Chondrocyte (in vitro differentiated cells): ENCODE measurements at places on chromosomes 12 and 14.
A peak's percentile ranks its signal among the peaks of the same experiment; 100 is the strongest.

DNA sequence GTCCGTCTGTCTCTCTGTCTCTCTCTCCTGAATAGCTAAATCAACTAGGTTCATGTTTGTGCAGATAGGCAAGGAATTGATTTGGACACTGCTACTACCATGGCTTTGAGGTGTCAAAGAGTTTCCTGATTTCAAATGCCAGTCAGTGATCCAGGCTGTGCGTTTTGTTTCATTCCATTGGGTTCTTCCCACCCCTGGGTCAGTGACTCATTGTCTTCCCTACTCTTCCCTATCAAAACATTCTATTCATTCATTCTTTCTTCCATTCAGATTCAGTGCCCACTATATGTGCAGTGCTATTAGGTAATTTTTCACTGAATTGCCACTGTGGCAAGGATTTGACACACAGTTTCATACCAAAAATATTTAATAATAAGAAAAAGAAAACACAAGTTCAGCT is 50.4 kb downstream of the RPH3A start:
- DNase-seq: no peak

GRCh38 chr14:93946541-93947090 is 19.5 kb downstream of the FAM181A start:
- DNase-seq: no peak

DNA sequence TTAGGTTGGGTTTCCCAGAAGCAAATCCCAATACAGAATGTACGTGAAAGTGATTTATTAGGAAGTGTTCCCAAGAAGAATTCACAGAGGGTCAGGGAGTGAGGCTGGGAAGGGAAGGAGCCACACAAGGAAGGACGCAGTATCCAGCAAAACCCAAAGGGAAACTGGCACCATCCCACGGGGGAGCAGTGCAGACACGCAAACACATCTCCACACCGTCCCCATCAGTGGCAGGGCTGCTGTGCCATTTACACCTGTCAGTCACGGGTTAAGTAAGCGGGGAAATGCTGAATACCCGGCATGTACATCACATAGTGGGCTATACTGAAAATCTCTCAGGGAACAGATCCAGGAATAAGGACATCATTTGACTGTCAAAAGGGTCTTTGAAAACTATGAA is 93.9 kb downstream of the SLC38A1 start:
- no peak for DNase-seq

- no peak for DNase-seq
These were observed 31.1 kb downstream of the FRS2 start for GRCh38 chr12:69501154-69501895.

DNA sequence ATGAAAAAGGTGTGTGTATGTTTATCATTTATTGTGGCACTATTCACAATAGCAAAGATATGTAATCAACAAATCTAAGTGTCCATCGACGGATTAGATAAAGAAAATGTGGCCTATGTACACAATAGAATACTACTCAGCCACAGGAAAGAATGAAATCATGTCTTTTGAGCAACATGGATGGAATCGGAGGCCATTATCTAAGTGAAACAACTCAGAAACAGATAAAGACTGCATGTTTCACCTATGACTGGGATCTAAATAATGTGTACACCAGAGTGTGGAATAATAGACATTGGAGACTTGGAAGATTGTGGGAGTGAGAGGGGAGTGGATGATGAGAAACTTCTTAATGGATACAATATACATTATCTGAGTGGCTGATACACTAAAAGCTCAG is 44.0 kb downstream of the CCER1 start:
- DNase-seq: no peak

- DNase-seq: no peak
These were observed 45.8 kb upstream of the POC1B start for GRCh38 chr12:89571491-89572195.

GRCh38 chr14:90987140-90987539 is 73.3 kb downstream of the RPS6KA5 start:
- no peak for DNase-seq

GRCh38 chr12:15446807-15447206 is 124.5 kb downstream of the PTPRO start:
- DNase-seq: no peak

DNA sequence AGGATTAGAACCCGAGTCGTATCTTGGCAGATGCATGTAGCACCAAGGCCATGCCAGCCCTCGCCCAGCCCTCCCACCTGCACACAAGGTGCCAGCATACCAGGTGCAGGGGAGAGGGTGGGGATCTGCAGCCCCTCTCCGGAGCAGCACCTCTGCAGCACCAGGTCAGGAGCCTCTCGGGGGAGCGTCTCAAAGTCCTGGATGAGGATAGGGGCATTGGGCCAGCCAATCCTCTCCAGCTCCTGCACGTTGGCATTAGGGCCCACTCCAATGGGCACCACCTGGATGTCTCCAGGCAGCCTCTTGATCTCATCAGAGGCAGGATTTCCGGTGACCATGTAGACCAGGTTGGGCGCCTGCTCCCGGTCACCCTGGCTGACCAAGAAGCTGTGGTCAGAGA is 73.2 kb upstream of the ANO2 start:
- no peak for DNase-seq

GRCh38 chr12:45257185-45257930 is 41.5 kb downstream of the ANO6 start:
- DNase-seq: no peak

- DNase-seq: no peak
These were observed 40.0 kb downstream of the GPR65 start for GRCh38 chr14:88044776-88045446.

DNA sequence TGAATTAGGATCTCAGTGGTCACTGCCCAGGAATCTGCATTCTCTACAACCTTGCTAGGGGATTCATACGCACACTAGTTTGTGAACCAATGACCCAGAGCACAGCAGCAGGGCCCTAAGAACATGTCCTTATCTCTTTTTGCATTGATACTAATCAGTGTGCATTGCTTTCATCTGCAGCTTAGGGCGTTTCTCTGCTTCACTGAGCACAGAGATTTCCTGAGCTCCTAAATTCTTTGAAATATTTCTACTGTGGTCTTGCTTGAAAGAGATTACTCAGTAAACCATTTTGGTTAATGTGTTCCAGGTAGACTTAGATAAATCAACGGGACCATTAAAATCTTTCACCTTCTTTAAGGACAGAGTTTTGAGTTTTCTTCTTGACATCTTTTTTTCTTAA is 351.3 kb upstream of the KITLG start:
- DNase-seq: no peak

DNA sequence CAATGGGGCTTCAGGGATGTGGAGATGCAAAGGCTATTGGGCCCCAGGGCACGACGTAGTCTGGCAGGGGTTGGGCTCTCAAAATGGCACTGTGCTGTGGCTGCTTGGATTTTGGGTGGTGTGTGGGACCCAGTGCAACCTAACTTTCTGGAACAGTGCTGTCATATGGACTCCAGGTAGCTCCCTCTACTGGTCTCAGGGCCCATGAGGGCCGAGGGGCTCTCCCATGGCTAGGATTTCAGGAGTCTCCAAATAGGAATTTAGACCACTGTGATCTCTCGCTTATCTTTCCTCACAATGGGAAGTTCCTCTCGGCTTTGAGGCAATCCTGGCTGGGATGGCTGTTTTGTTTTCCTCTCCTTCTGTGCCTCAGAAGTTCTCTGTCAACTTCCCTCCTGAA is 68.2 kb upstream of the MUCL1 start:
- DNase-seq: no peak

DNA sequence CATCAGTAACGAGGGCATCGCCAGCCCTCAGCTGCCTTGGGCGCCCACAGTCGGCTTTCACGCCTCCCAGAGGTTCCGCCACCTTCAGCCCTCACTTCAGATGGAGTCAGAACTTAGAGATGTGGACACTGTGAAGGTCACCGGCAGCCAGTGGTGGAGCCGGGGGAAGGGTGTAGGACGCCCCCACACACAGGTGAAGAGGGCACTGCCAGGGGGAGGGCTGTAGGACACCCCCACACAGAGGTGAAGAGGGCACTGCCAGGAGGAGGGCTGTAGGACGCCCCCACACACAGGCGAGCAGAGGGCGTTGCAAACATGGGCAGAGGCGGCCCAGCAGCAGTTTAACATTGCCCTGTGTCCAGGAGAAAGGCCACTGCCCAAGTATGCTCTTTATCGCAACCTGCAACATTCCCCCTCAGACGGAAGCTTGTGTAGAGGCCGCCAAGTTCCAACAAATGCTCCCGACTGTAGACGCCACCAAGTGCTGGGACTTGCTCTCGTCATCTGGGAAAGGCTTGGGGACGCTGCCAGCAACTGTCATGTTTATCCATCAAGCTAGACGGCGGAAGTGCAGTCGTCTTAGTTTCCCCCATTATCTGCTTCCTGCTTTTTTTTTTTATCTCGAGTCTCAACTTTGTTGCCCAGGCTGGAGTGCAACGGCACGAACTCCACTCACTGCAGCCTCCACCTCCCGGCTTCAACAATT is 4.9 kb upstream of the ANKLE2 start:
- DNase-seq: no peak

DNA sequence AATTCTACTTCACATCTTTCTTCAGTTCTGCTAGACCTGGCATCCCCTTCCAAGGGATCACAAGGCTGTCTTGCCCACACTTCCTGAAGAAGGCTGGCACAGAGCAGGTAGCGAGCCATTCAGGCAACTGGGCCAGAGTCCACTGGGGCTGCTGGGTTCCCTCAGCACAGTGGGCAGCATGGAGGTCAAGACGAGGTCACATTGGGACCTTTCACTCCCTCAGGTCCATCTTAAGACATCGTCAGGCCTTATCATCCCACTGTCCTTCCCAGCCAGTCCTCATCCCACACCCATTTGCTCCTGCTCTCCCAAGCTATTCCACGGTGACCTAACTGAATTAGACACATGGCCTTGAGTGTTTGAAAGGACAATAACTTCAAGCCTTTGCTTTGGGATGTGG is 143.1 kb upstream of the HIF1A start:
- no peak for DNase-seq

GRCh38 chr14:68968051-68968450 is 11.1 kb downstream of the ACTN1 start:
- peak; percentile 61 for DNase-seq

DNA sequence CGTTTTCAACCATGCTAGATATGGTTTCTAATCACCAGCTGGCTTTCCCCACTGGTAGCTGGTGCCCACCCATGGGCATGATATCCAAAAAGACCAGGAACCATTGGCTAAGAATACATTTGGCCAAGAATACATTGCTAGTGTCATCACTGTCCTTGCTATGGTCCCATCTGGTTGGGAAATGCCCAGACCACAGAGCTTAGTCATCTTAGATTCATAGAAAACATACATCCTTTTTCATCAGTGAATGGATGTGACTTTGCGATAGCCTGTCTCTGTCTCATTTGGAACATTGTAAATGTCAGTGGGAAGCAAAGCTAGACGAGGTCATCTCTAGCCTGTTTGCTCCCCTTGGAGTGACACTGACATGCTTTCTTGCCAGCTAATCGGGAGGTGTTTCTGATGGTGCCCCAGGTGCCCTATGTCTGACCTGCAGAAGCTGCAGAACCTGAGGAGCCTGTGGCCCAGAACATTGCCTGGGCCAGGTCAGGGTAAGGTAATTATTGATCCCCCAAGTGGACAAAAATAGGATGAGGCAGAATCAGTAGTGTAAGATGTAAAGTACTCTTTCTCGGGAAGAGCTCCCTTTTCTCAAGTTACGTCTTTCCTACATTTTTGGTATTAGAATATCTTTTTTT is 194.8 kb downstream of the SLC41A2 start:
- DNase-seq: no peak

GRCh38 chr12:98741556-98742265 is 96.6 kb downstream of the APAF1 start:
- no peak for DNase-seq

DNA sequence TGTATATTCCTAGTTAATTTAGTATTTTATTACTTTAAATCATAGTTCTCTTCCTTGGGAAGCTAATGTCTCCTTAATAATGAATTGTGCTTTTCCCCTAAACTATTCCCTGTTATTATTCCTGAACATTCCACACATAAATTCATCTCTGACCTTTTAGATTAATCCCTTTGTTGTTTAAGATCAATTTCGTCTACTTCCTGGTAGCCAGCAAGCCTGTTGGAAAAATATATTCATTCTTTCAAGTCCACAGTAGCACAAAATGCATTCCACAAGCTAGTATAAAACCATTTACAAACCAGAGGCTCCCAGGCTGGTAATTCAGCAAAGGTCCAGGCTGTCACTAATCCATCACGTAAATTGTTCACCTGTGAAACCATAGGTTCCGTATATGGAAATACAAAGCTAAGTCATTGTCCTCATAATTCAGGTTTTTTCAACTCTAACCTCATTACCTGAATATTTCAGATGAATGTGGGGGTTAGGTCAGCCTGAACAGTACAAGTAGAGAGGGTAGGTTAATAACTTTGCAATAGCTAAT is 232.7 kb downstream of the SEC23A start:
- no peak for DNase-seq

DNA sequence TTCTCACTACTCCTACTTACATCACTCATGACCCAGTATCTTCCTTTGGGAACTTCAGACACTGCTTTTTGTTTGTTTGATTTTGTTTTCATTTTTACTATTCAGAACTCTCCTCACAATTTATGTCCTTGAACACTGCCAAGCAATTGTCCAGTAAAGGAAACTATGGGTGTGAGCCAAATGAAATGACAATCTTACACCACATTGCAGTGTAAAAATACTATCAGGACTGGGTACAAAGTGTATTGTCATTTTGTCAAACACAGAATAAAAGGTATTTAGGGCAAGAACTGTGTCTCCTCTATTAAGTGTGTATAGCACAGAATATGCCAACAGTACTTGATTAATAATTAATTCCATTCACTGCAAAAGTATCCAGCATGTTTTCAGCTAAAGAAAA is 199.3 kb downstream of the ALG10B start:
- no peak for DNase-seq

DNA sequence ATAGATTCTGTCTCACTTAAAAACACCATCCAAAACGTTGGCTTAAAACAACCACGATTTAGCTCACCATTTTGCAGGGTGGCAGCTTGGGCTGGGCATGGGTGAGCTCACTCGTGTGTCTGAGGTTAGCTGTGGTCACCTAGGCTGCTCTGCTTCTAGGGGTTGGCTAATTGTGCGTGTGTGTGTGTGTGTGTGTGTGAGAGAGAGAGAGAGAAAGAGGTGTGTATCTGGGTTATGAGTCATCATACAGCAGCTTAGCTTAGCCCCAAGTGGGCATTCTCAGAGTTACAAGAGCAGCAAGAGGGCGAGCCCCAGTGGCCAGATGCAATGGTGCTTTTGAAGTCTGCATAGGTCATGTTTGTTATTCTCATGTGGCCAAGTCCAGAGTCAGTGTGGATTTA is 6.0 kb downstream of the FBXW8 start:
- DNase-seq: no peak

DNA sequence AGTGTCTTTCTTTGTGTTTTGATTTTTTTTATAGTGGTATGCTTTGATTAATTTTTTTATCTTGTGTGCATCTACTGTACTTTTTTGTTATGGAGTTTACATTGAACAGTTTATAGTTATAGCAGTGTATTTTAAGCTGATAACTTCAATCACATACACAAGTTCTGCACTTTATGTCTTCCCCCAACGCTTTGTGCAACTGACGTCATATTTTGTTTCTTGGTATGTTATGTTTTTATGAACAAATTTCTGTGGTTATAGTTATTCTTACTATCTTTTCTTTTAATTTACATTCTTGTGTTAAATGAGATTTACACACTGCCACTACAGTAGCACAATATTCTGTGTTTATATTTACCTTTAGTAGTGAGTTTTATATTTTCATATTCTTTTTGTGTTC is 197.1 kb downstream of the SNAPC1 start:
- DNase-seq: no peak

GRCh38 chr14:90839024-90839888 is 23.0 kb upstream of the TTC7B start:
- DNase-seq: no peak

- DNase-seq: no peak
These were observed 39.8 kb downstream of the BORCS5 start for GRCh38 chr12:12396694-12397093.

- no peak for DNase-seq
These were observed 46.7 kb upstream of the BTG1 start for GRCh38 chr12:92192360-92192759.
